ENCODE measurements at places on chromosomes 1 and 21.

GRCh38 chr21:36171741-36172331, 15.2 kb downstream of the DOP1B start:
- no peak for DNase-seq

GRCh38 chr21:15752763-15753407, 23.1 kb downstream of the USP25 start:
- DNase-seq, result no peak

DNA sequence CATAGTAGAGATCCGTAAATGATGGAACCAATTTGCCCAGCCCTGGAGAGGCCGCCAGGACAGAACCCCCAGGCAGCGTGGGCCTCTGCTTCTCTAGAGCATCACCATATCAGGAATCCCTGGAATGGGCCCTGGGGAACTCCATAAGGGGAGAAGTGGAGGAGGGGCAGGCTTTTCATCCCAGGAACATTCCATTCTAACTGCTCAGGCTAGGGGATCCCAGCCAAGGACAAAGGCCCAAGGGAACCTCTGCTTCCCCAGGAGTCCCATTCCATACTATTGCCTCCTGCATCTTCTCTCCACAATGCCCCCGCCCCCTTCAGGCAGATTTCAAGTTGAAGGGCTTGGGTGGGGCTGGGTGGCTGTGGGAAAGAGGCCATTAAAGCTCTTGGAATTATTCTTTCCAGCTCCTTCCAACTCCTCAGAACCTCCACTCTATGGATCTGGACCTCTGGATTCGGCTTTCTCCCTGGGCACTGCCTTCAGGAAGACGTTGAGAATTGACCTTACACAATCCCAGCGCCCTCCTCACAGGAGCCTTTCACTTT, 6.0 kb downstream of the TRNP1 start:
- peak; percentile 80 for DNase-seq

- DNase-seq, result peak; percentile 16
These were observed 166.6 kb downstream of the DYRK1A start for GRCh38 chr21:37532868-37533780.

DNA sequence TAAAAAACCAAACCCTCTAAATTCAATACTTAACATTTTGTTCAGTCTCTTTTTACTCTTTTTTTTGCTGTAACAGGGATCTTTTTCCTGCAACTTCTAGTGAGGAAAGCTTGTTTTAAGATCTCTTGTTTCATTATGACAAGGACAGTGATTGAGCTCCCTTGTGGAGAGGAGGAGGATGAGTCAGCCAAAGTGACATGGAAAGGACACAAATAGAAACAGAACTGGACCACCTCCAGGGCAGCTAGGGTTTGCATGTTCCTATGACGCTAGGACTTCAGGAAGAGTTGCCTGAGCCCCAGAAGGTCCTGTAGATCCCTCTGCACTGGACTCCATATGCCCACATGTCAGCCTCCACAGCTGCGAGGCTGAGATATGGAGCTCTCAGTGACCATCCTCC, 212.6 kb upstream of the FAM78B start:
- no peak for DNase-seq

GRCh38 chr21:41768437-41769042, 1.7 kb upstream of the RIPK4 start:
- DNase-seq, result peak; percentile 89

DNA sequence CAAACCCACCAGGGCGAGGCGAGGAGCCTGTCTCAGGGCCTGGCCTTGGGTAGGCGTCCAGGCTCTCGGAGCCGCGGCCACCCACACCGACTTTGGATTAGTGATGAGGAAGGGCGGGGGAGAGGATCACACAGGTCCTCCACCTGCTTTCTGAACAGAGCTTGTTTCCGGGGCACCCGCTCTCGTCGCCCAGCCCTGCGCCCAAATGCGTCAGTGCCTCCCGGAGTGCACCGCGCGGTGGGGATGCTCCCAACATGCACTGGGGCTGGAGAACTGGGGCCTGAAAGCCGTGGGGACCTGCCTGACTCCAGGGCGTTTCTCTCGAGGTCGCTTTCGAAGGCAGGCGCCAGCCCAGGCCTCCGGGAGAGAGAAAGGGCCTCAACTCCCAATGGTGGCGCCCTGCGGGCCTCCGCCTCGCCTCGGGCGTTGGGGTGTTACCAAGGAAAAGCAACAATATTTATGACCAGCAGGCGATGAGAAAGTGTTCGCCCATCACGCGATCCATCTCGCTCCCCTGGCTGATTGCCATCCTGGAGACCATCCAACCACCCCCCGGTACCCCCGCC, 8.9 kb upstream of the LHX8 start:
- no peak for DNase-seq

Measured in mucosa of gallbladder (tissue), 1 donor.